ENCODE measurements at places on chromosomes 6 and 20.

- no peak for DNase-seq
Measured at GRCh38 chr20:49529470-49529869, 38.5 kb downstream of the PTGIS start.

DNA sequence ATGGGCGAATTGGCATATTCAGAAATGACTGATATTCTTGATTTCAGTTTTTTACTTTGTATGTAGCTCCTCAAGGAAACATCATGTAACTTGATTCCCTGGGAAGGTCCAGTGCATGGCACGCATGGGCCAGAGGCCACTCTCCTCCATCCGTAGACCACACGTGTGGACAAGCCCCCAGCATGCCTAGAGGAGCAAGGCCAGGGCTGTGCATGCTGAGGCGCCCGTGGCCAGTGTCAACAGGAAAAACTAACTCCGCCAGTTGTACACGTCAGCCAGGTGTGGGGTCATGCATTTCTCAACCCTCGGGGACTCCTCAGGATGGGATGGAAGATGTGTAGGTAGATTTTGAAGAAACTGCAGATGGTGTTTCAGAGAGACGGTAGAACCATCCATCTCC, 37.8 kb upstream of the CD93 start:
- DNase-seq = no peak

GRCh38 chr6:77403424-77403823, 59.9 kb downstream of the HTR1B start:
- no peak for DNase-seq

DNA sequence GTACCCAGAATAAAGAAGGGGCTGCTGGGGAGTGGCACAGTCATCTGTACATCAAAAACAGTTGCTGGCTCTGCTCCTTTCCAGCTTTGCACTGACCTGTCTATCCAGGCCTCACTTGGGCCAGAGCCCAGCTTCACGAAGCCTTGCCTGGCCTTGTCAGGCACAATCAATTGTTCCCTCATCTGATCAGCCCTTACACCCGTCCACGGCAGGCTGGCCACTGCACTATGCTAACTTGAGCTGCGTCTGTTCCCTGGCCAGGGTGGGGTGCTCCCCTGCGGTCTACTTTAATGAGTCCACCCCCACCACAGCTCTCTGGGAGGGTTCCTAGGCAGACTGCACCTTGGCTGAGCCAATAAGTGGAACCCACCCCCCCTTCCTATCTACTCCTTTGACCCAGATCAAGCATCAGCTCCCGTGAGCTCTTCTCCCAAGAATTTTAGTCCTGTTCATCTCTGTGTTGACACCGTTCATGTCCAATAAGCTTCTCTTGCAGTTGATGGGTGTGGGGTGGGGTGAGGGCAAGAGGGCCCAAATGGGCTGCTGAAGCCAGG, 74.3 kb upstream of the MLN start:
- DNase-seq = no peak

DNA sequence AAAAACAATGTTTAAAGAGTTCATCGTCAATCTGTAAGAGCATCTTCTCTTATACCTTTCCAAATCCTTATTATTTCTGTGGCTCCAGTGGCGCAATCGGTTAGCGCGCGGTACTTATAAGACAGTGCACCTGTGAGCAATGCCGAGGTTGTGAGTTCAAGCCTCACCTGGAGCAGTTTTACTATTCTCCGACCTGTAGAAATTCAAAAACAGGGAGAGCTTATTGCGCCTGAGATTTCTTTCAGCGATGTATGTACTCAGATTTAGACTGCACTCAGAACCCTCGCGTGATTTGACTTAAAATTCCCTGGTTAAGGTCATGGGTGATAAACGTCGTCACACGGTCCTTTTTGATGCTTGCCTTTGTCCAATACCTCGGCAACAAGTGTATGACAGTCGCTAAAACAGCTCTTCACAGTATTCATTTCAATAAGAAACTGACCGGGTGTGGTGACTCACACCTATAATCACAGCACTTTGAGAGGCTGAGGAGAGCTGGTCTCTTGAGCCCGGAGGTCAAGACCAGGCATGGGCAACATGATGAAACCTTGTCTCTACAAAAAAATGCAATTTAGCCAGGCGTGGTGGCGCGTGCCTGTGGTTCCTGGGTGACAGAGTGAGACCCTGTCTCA, 11.9 kb downstream of the GPX5 start:
- peak; percentile 21 for DNase-seq

DNA sequence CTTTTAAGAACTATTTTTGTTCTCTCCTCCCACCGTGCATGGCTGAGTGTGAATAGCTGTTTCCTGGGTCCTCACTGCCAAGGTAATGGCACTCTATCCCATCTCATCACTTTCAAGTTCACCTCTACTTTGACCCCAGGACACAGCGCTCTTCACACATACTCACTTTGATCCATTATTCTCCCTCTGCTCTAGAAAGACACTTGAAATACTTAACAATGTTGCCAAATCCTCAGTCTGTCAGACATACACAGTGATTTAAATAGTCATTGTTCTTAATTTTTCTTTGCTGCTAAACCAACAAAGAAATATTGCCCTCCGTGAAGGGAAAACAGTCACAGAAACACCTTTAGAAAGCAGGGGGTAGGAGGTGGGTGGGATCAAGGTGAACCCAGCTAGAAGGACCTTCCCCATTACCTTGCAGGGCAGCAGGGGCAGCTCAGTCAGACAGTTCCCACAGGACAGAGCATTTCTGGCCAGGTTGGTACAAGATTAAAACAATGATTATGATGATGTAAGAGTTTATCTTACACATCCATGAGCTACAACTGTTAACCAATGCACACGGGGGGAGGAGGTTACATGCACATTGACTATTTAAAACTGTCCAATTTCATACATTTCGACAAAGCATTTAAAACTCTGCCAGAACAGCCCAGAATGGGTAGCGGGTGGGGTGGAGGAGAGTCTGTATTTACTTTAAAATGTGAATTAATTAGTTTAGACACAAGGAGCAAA, 2.4 kb downstream of the SLC22A23 start:
- DNase-seq = no peak

DNA sequence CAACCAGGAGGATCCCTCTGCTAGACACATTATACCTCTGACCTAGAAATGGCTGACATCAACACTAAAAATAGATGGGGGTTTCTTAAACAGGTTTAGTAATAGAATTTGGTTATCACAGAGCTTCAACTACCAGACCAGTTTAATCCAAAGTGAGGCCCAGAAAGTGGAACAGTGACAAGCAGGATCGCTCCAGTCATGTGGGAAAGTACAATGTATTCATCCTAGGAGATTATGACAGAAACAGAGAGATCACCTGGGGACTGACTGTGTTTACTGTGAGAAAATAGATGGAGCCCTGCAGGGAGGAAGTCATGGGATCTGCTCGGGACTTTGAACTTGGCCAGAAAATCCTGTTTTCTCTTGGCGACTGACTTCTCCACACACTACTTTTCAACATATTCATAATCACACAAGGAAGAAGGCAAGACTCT, 238.7 kb upstream of the SOX4 start:
- DNase-seq = no peak

DNA sequence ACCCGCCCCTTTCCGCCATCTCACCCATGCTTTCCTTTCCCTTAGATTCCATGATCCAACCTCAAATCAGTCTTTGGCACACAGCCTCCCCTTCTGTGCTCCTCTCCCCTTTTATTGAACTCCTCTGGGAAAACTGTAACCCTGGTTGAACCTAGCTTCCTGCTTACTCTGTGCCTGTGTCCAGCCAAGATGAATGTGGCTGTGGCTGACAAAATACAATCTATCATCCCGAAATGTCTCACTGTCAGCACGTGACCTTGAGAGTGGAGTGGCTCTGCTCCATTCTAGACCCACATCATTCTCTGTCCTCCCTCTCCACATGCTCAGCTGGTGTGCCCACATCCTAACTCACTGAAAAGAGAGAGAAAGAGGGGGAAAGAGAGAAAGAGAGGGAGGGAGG, 11.0 kb downstream of the NCR2 start:
- no peak for DNase-seq

DNA sequence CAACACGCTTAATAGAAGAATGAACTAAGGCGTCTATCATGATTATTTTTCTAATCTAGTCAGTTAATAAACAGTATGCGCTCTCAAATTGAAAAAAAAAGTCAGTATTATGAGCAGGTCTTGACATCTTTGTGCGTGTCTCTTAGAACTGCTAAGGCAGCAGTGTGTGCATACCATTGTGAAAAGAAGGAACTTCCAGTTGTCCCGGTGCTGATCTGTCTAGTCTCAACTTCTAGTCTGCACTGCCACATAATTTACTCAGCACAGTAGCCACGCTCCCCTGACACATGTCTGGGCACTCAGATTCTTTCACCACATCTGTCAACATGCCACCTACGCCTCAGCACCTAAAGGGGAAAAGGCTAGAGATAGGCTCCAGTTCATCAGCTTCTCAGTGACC, 61.1 kb upstream of the SPDEF start:
- DNase-seq = no peak

GRCh38 chr6:126873351-126873750, 245.1 kb upstream of the RSPO3 start:
- no peak for DNase-seq

GRCh38 chr20:46304361-46304760, 3.9 kb downstream of the CDH22 start:
- DNase-seq = no peak

- DNase-seq = no peak
Measured at GRCh38 chr6:37557645-37558114, 58.0 kb upstream of the CCDC167 start.

DNA sequence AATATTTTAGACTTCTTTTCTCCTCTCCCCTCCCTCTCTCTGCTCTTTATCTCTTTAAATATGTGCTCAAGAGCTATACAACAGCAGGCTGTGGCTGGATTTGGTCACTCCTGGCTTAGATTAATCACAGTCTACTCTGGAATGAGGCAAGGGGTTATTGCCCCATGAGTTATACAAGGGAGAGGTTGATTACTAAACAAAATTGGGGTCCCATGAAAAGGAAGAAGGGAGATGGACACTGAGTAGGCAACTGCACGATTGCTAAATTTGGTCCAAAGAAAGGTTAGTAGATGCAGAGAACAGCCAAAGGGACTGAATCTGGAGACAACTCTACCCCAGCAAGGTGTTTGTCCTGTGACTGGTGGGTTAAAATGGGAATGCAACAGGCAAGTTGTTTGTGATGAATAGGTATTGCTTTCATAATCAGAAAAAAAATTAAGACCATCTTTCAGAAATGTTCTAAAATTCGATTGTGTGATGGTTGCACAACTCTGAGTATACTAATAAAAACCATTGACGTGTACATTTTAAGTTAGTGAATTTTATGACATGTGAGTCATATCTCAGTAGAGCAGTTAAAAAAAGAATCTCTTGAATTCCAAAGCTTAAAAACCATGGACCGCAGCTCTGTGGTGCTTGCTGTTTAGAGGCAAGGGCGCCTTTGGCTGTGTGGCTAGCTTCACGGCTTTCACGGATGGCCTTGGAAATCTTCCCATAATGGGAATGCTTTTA, 57.1 kb downstream of the KIZ start:
- DNase-seq = no peak

- no peak for DNase-seq
Measured at GRCh38 chr6:21198032-21198640, 395.4 kb upstream of the SOX4 start.

- no peak for DNase-seq
Measured at GRCh38 chr6:135936606-135937005, 85.1 kb downstream of the PDE7B start.
